CD4-positive, alpha-beta T cell treated with Interleukin-17A for 1 hour (primary cell): ENCODE measurements at places on chromosomes 2 and 18.

DNA sequence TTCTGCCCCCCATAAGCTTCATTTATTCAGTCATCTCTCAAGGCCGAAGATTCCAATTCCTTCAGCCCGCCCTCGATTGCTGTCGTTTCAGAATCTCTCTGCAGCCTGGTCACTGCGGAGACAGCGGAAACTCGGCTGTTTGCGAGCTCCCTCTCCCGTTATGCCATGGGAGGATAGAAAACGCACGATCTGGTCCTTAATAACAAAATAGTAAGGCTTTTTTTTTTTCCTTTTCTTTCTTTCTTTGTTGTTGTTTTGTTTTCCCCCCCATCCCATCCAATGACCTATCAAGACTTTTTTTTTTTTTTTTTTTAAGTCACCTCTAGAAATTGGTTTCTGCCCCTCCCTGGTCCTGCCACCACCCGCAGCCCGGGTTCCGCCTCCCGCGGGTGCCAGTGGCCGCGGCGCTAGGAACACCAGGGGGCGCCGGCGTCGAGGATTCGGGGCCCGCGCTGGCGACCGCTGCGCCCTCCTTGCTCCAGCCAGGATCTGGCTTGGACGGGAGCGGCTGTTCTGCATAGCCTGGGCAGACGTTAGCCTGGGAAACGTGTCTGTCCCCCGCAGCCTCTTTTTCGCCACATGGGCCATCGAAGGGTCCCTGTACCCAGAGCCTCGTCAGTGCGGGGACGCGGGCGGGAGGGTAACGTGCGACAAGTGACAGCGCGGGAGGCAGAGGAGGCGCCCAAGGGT lies 10.1 kb downstream of the CPLX4 start:
- peak; percentile 52 for DNase-seq

DNA sequence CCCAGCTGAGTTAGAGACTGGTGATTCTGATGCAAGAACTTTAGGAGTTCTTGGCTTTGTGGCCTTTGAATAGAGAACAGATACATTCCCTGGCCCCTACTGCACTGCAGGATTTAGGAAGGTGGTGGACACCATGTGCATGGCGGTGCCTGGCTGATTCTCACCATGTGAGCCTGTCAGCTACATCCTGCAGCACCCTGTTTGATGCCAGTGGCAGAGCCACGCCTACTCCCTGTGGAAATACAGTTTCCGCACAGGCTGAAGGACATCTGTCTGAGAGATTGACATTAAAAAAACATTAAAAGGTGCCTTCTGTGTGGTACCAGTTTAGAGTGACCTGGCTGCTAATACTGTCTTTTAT lies 50.0 kb downstream of the KCNE4 start:
- DNase-seq = no peak

DNA sequence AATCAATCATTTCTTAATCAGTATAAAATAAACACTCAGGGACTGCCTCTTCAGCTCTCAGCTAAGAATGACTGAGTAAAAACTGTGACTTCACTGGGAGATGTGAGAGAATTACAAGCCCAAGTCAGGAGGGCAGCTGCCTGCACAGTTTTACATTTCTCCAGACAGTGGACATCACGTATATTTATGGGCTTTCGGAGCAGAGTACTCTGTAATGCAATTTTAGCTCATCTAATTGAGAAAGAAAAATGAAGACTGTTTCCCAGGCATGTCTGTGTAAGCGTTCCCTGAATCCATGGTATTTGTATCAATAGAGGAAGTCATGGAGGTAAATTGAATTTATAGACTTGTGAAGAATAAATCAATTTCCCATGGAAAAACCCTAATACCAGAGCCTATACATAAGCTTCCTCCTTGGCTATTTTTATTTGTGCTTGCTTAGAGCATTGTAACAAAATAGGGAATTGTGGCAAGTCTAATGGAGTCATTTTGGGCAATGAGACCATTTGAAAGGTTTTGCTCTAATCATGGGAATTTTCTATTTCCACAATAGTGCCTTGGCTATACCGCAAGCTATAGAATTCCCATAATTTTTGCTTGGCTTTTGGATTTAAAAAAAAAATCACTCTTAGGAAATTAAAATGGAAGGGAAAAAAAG lies 87.2 kb downstream of the SLC5A7 start:
- DNase-seq = no peak

GRCh38 chr2:57908736-57909161 lies 137.9 kb upstream of the VRK2 start:
- peak; percentile 53 for DNase-seq

DNA sequence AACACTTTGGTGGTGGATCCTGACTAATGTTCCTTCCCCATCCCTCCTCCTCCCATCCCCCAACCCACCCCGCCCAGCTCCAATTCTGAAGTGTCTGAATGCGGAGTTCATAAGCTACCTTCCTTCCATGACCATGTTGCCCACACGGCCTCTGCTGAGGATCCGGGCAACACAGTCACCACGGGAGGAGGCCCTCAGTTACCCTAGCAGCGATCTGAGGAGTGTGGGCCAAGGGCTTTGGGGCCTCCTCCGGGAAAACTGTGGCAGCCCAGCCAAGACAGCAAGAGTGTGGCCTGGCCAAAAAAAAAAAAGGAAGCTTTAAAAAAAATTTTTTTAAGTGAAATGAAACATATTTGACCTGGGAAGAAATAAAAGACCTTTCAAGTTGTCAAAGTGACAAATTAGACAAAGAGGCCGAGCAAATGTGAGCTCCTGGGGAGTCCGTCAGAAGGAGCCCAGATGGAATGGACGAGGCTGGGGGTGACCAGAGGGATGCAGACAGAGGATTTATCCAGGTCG lies 169.0 kb upstream of the PKDCC start:
- DNase-seq = no peak

GRCh38 chr18:76435316-76435989 lies 59.6 kb downstream of the ZNF516 start:
- no peak for DNase-seq

DNA sequence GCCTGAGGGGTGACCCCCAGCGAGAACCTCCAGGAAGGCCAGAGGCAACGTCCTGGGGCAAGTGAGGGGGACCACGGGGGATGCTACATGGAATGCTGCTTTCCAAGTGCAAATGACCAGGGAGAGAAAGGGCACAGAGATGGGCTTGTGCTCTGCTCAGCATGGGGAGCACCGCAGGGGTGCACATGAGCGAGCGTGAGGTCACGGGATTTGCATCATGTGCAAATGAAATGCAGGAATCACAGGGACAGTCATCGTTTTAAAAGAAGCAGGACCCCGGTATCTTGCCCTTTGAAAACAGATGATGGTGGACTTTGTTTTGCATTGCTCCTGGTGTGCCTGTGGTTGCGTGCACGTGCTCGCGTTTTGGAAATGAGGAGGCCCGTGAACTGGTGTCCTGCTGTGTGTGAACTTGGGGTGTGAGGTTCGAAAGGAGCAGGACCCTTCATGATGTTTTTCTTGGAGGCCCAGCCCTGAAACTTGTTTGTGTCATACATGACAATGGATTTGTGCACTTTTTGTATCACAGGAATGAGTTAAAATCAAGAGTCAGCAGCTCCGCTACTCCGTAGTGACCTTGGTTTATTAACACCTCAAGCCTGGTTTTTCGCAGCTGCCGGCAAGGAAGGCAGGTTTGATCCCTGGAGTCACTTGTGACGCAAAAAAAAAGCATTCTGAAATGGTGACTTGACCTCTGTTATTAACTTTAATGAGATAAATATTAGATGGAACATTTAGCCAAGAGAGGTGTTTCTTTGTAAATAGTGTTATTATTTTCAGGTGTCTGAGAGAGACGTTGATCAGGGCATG lies 234.5 kb downstream of the LDLRAD4 start:
- DNase-seq = no peak

- DNase-seq = no peak
Observed at GRCh38 chr2:217616936-217617335, 385.9 kb downstream of the TNS1 start.

GRCh38 chr18:45014047-45014501 lies 333.4 kb downstream of the SETBP1 start:
- DNase-seq = no peak

DNA sequence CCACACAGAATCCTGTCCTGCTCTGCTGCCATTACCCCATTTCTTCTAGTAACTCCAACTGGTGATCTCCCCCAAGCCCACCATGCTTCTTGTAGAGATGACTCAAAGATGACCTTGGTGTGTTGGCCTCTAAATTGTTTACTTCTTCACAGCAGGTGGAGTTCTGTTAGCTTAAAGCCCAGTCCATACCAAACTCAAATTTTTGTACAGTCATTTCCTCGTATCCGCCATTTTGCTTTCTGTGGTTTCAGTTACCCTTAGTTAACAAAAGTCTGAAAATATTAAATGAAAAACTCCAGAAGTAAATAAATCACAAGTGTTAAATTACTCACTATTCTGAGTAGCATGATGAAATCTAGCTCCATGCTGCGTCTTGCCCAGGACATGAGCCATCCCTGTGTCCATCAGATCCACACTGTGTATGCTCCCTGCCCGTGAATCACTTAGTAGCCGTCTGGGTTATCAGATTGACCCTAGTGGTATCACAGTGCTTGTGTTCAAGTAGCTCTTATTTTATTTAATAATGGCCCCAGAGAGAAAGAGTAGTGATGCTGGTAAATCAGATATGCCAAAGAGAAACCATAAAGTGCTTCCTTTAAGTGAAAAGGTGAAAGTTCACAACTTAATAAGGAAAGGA lies 133.3 kb upstream of the NOL4 start:
- DNase-seq = no peak

GRCh38 chr2:234435836-234436481 lies 60.9 kb downstream of the ARL4C start:
- DNase-seq = no peak

DNA sequence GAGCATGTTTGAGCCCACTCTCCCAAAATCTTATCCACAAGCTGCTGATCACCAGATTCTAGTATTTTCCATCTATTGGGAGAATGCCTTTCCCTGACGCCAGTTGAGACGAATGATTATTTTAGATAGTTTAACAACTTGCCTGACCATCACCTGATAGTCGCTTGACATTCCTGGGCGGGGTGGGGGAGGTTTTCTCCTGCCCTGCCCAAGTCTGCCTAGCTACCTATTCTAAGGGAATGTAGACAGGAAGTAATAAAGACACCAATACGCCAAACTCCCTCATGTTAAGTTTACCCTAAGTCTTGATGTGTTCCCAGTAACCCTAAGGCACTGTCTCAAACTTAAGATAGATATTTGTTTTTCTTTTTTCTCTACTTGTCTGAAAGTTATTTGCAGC lies 4.6 kb upstream of the ACAA2 start:
- no peak for DNase-seq

- DNase-seq = no peak
Observed at GRCh38 chr2:118177884-118178283, 89.6 kb downstream of the INSIG2 start.

- no peak for DNase-seq
Observed at GRCh38 chr2:53826030-53826410, 33.7 kb downstream of the GPR75 start.

GRCh38 chr2:234863043-234863934 lies 88.5 kb upstream of the SH3BP4 start:
- no peak for DNase-seq

DNA sequence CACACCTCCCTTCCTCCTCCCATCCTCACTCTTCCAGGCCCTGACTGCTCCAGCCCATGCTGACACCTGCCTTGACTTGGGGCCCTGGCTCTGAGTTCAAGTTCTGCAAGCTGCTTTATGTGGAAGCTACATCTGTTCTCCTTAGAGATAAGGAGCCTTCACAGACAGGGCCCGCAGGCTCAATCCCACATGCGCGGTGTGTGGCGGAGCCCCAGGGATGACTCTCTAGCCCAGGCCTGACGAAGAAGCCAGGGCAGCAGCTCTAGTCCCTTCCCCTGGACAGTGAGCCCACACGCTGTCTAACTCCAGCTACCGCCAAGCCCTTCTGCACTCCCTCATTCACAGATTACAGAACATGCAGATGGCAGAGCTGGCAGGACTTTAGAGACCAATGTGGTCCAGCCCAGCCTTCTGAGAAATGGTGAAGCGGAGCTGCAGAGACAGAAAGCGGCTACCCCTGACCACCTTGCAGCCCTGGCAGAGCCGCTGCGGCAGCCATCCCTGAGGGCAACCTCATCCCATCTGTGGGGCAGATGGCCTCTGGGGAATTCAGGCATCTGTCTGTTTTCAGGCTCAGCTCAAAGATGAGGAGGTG lies 304.3 kb downstream of the CELF4 start:
- no peak for DNase-seq

DNA sequence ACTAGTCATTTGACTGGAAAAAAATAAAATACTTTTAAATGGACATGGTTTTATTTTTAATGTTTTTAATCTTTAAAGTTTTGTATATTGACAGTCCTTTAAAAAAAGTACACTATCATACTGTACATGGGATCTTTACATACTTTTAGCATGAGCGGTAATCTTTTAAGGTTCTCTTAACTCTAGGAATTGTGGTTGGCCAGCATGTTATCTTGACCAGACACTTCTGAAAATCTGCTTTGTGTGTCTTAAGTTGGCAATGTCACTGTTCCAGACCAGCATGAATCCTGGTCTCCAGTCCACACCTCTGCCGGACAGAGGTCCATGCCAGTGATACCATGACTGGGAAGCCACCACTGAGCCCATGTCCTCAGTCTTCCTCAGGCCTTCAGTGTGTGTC lies 17.7 kb downstream of the ITGB1BP1 start:
- no peak for DNase-seq

- DNase-seq = peak; percentile 8
Observed at GRCh38 chr2:28413899-28414295, 21.2 kb downstream of the FOSL2 start.

DNA sequence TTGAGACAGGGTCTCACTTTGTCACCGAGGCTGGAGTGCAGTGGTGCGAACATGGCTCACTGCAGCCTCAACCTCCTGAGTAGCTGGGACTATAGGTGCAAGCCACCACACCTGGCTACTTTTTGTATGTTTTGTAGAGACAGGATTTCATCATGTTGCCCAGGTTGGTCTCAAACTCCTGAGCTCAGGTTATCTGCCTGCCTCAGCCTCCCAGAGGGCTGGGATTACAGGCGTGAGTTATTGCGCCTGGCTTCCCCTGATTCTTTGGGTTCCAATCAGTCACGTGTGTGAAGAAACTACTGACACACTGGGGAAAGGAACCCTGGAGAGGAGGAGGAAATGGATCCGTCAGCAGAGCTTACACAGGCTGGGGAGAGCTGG lies 22.3 kb upstream of the RAB10 start:
- no peak for DNase-seq

GRCh38 chr2:71647356-71647755 lies 194.0 kb downstream of the DYSF start:
- no peak for DNase-seq

- no peak for DNase-seq
Observed at GRCh38 chr2:229371086-229371485, 100.0 kb upstream of the PID1 start.

DNA sequence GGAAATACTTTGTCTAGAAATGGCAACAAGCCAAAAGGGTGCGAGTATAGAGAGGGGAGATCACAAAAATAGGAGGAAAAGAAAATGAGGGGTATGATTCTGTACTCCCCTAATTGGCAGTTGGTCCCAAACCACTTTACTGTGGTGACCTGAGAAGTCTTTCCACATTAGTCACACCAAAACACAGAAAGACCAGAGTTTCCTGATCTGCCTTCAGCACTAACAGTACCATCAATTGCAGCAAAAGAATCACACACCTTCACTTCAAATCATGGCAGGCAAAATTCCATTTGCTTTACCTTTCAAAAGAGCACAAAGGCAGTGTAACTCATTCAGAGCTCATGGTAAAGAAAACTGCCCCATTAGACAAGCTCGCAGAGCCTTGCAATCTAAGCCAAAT lies 86.8 kb downstream of the ALK start:
- DNase-seq = no peak

- no peak for DNase-seq
Observed at GRCh38 chr18:47832348-47832747, 98.1 kb downstream of the SMAD2 start.
